ENCODE measurements at places on chromosomes 5 and 9.
A peak's percentile ranks its signal among the peaks of the same experiment; 100 is the strongest.

DNA sequence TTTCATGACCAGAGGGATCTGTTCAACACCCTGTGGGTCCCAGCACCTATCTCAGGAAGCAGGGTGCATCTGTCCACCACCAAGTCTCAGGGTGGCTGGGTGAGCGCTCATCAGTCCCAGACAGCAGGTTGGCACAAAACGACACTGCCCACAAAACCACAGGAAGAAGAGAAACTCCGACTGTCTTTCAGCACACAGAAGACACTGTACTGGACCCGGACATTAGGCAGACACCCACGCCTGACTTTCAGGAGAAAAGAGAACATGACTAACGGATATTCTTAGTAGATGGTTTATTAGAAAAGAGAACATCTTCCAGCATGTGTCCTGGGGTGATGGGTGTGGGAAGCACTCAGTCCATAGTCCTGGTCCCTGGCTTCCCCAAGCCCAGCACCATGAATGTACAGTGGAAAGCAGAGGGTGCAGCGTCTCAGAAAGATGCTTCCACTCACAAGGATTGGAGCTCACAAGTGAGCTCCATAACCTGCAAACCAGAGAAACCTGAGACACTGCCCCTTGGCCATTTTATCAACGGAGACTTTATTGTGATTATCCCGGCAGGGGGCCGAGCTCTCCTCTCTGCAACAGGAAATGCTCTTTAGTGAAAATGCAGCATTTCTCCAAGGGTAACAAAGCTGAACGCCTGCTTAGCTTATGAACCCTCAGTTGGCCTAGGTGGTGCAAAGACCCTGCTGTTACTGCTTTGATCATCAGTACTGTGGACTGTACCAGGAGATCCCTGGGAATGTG lies 35.8 kb upstream of the LCP2 start:
- no peak overlapping the region for H3K4me3 ChIP-seq
- no peaks in the 10 kb centered on the region for H3K36me3 ChIP-seq
- no peak overlapping the region for H3K27ac ChIP-seq
- H3K27me3 ChIP-seq: no peaks in the 10 kb centered on the region

DNA sequence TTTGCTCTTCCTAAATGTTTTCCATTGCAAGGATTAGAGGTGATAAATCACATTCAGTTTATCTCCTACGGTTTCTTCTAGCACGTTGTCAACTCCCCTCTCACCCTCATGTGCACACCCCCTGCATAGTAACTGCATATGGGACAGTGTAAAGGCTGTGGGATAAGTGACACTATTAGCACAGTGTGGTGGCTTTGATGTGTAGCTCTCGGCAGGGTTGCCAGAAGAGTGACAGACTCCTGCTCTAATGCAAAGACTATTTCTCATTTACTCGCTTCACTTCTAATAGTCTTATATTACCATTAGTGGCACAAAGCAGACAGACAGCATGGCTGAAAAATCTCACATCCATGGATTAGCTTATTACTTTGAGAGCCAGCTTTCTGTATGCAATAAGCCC lies 454.6 kb downstream of the CETN3 start:
- peak; percentile 20 for DNase-seq
- no peaks in the 10 kb centered on the region for H3K4me1 ChIP-seq
- H3K27me3 ChIP-seq: no peaks in the 10 kb centered on the region
- H3K27ac ChIP-seq: no peak overlapping the region

GRCh38 chr9:21592063-21592338 lies 109.9 kb upstream of the IFNE start:
- no peaks in the 10 kb centered on the region for H3K27me3 ChIP-seq
- no peaks in the 10 kb centered on the region for H3K4me1 ChIP-seq
- no peak overlapping the region for H3K27ac ChIP-seq
- DNase-seq: no peak
- no peak overlapping the region for H3K4me3 ChIP-seq

DNA sequence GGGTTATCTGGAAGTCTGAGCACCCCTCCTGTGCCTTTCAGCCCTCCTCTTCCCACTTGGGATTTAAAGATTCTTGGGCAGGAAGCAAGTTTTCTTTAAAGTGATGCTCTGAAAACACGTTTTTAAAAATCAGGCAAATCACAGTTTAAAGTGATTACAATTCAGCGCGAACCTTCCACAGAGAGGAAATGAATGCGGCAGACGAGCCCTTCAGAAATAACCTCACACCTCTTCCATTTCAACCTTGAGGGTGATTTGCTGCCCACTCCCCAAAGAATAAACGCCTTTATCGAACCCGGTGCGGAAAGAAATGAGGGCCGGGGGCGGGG lies 2.3 kb upstream of the EFNA5 start:
- no peak for DNase-seq
- H3K4me1 ChIP-seq: no peaks in the 10 kb centered on the region
- no peaks in the 10 kb centered on the region for H3K36me3 ChIP-seq

DNA sequence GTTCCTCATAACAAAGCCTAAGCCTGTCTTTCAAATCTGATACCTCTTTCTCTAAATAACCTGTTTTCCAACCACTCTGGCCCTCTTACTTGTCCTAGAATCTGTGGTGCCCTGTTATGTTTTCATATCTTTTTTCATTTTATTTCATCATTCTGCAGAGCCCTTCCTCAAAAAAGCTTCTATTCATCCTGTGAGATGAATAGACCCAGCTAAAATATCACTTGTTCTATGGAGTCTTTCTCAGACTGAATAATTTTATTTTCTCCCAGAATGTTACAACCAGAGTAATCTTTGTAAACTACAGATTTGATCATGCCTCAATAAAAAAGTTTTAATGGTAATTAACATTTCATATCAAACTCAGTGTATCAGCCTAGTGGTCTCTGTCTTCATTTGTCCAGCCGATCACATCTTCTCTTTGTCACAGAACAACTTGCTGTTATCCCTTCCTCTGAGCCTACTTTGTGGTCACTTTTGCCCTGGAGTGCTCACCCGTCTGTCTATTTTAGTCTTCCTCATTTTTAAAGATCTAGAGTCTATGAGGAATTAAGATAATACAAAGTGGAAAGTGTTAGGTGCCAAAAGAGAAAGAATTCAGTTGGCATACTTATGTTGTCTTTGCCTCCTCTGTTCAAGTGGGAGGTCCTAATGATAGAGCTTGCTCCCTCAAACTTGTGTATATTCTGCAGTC lies 77.8 kb downstream of the ZCCHC7 start:
- no peaks in the 10 kb centered on the region for H3K4me1 ChIP-seq
- no peak overlapping the region for H3K27ac ChIP-seq
- no peaks in the 10 kb centered on the region for H3K27me3 ChIP-seq
- no peak for DNase-seq

- no peaks in the 10 kb centered on the region for H3K36me3 ChIP-seq
- H3K27ac ChIP-seq: no peak overlapping the region
- peak overlapping the region; percentile 77 for H3K4me3 ChIP-seq
- H3K27me3 ChIP-seq: no peaks in the 10 kb centered on the region
- DNase-seq: no peak
Measured at GRCh38 chr5:138139781-138140090, 508 bp upstream of the NME5 start.

- H3K4me1 ChIP-seq: peaks cover 29% of the 10 kb centered on the region
- H3K36me3 ChIP-seq: no peaks in the 10 kb centered on the region
- no peaks in the 10 kb centered on the region for H3K27me3 ChIP-seq
- H3K4me3 ChIP-seq: no peak overlapping the region
- no peak overlapping the region for H3K27ac ChIP-seq
- peak; percentile 46 for DNase-seq
Measured at GRCh38 chr5:172646716-172647285, 5.7 kb downstream of the NEURL1B start.

Data from kidney (tissue), 22 donors.